ENCODE measurements at places on chromosomes 16 and 17.

DNA sequence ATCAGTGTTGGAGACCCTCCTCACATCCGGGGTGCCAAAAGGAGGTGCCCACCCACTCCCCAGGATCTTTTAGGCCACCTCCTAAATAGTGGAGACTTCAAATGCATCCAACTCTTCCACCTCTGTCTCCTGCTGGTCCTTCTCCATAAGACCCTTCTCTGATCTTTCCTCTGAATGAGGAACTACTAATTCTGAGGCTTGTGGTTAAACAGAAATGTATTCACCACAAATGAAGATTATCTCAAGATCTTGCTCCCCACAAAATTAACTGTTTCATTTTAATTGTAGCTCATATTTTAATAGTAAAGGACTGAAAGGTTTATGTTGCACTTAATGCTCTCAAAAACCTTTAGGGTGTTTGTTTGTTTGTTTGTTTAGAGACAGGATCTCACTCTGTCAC is 34.1 kb downstream of the TLE7 start:
- DNase-seq, result no peak

GRCh38 chr17:34357398-34357797 is 1.1 kb downstream of the CCL13 start:
- no peak for DNase-seq

GRCh38 chr17:17819561-17819995 is 17.2 kb downstream of the SREBF1 start:
- DNase-seq, result peak; percentile 87

- peak; percentile 65 for DNase-seq
Observed at GRCh38 chr17:39238311-39238972, 12.7 kb upstream of the STAC2 start.

- no peak for DNase-seq
Observed at GRCh38 chr17:67376415-67376736, 705 bp upstream of the PITPNC1 start.
